ENCODE measurements at places on chromosomes 4 and X.

DNA sequence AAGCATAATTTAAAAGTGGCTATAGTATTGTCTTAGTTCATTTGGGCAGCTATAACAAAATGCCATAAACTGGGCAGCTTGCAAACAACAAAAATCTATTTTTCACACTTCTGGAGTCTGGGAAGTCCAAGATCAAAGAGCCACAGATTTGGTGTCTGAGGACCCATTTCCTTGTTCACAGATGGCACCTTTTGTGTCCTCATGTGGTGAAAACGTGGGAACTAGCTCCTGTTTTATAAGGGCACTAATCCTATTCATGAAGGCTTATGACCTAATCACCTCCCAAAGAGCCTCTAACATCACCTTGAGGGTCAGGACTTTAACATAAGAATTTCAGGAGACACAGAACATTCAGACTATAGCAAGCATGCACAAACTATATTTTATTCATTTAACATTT is 126.5 kb upstream of the WDFY3 start:
- DNase-seq = no peak

DNA sequence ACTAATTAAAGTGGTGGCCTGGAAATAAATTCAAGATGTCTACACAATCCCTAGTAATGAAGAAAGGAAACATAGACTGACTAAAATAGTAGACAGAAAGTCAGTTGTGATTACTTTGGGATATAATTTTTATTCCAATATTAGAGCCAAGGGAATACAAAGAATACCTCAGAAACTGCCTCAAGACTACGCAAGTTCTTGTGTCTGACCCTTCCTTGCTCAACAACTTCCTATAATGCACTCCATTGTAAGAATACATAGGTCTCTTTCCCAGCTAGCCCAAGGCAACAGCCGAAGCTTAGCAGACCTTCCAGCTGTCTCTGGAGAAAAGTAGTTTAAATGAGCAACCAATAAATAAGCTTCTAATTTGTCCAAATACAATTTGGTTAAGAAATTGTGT is 315.9 kb downstream of the IQCM start:
- no peak for DNase-seq

- DNase-seq = no peak
These were observed 147.8 kb upstream of the PSAPL1 start for GRCh38 chr4:7582313-7583097.

DNA sequence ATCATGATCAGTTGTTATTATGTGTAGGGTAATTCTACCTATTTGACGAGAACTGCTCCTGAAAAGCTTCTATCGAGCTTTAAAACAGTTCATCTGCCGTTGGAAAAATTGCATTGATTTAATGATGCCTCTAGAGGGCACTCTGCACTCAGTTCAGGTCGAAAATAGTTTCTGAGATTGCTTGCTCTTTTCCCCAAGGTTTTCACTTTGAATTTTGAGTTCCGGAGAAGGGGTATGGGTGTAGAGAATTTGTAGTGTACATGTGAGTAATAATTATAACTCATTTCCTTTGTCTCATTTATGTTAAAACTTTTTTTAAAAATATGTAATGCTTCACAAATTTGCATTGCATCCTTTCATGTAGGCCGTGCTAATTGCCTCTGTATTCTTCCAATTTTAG is 28.4 kb upstream of the TNIP3 start:
- DNase-seq = no peak

- DNase-seq = no peak
These were observed 32.8 kb downstream of the ABCE1 start for GRCh38 chr4:145130788-145131399.

GRCh38 chrX:48956728-48957414 is 536 bp downstream of the OTUD5 start:
- DNase-seq = no peak

DNA sequence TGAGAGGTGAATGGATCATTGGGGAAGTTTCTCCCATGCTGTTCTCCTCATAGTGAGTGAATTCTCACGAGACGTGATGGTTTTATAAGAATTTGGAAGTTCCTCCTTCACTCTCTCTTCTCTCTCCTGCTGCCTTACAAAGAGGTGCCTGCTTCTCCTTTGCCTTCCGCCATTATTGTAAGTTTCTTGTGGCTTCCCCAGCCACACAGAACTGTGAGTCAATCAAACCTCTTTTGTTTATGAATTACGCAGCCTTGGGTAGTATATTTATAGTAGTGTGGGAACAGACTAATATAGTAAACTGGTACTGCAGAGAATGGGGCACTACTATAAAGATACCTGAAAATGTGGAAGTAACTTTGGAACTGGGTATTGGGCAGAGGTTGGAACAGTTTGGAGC is 7.8 kb upstream of the CTAG2 start:
- DNase-seq = no peak

DNA sequence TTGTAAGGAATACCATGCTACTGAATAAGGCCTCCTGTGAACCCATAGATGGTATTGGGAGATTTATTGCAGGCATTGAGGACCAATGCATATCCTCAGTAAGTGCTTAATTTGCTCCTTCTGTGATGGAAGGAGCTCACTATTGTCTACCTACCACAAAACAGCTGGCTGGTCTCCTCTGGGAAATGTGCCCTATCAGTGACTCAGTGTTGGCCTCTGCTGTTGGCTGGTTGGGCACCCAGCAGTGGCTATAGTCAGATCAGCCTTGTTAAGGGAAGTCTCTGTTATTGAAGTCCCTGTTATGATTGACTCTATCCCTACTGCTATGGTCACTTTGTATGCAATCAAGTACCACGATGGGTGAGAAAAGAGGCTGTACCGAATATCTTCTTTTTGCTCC is 27.5 kb upstream of the OTUD4 start:
- DNase-seq = no peak

DNA sequence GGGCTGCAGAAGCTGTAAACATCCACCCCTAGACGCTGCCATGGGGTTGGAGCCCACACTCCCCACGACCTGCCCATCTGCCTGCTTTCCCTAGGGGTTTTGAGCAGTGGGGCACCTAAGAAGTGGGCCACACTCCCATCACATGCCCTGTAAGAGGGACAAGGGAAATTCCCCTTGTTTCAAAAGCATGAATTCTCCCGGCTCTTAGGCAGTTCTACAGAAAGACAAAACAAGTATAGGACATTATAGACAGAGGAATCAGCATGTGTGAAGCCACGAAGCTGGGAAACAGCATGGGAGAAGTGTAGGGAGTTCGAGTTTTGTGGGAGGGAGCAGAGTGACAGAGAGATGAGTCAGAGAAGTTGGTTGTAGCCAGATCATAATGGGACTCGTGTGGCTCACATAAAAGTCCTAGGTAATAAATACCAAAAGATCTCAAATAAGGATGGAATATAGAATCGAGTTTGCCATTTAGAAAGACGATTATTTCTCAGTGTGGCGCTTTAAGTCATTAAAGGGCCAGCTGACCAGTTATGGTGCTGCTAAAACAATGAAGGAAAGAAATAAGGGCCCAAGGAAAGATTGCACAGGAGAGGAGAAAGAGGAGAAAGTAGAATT is 23.9 kb downstream of the APOO start:
- no peak for DNase-seq

- DNase-seq = no peak
These were observed 353 bp downstream of the NSD2 start for GRCh38 chr4:1871471-1872021.

- DNase-seq = no peak
These were observed 30.5 kb upstream of the ENPP6 start for GRCh38 chr4:184248216-184248615.

DNA sequence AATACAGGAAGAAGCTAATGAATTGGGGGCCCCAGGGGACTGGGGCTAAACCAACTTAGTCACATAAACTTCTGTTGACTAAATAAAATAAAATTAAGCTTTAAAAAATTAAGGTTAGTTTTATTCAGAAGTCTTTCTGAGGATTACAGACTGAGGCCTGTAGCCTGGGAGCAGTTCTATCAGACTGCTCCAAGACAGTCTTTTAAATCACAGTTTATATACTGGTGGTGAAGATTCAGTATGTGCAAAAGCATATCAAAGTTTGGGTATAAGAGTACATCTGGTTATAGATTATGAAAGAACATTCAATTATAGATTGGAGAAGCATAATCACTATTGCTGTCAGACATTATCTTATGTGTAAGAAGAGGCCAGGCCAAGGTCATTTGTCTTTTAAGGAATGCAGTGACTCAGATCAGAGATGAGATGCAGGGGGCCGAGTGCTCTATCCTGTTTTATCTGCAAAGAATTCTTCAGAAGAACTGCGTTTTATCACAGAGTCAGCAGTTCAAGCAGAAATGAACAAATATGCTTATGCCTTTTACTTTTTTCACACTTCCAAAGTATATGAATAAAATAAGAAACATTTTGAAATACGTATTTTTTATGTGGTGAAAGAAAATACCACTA is 109.4 kb downstream of the PDHA2 start:
- DNase-seq = no peak

Measured in KG1 (cell line).